ENCODE measurements at places on chromosomes 16 and 17.

DNA sequence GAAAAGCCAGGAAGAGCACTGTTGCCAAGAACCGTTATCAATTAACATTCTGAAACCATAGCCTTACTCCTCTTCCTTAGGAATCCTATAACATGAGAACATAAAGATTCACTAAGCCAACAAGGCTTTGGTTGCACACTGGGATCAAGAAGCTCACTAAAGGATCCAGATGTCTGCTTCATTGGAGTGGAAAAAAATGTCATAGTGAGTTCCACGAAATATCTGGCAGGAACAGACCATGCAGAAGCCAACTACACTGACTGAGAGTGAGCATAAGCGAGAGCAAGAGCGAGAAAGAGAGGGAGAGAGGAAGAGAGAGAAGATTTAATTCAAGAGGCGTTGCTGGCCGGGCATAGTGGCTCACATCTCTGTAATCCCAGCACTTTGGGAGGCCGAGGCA is 13.4 kb upstream of the MEIOC start:
- no peak for DNase-seq

- no peak for DNase-seq
Observed at GRCh38 chr16:50534091-50534490, 14.1 kb upstream of the NKD1 start.

DNA sequence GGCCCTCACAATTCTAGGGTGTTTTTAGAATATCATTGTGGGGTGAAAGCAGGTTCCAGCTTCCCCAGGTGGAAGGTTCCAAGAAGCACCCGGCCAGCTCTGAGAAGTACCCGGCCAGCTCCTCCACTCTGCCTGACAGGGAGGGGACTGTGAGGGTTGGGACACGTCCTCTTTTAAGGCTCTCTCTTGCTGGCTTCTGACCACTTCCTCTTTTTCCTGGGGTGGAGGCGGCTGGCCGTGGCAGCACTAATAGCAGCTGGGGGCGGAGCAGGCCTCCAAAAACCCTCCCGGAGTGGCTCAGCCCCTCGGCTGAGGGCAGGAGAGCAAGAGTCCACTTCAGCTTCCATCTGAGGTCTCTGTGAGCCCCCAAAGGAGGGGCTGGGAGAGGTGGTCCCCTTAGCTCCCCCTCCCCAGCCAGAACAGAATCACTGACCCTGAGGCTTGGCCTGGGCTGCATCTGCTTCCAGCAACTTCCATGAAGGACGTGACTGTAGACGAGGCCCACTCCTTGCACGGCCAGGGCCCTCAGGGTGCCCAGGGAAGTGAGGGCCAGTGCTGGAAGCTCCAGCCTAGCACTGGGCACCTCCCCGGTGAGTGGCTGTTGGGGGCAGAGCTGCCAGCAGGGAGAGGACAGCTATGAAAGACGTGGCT is 26.7 kb upstream of the PLCG2 start:
- DNase-seq: no peak

DNA sequence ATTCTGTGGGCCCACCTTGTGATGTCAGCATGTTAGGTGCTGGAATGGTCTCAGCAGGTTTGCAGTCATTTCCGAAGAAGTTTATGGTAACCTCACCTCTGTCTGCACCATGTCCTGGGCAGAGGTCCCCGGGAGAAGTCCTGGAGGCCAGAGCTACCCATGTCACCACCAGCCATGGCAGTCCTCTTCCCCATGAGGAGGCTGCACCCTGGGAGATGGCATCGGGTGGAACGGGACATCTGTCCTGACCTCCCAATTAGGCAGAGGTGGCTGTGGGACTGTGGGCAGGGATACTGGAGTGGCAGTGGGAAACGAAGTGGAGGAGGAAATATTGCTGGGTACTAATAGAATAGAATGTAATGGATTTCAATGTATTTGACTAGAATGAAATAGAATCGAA is 511.8 kb upstream of the WSB1 start:
- no peak for DNase-seq

- no peak for DNase-seq
Observed at GRCh38 chr16:28092721-28093384, 29.3 kb upstream of the GSG1L start.

GRCh38 chr17:80706463-80706867 is 161.8 kb downstream of the RPTOR start:
- DNase-seq: no peak

- no peak for DNase-seq
Observed at GRCh38 chr17:55264278-55264644, 499 bp upstream of the HLF start.

- DNase-seq: no peak
Observed at GRCh38 chr17:8122924-8123694, 797 bp downstream of the HES7 start.

DNA sequence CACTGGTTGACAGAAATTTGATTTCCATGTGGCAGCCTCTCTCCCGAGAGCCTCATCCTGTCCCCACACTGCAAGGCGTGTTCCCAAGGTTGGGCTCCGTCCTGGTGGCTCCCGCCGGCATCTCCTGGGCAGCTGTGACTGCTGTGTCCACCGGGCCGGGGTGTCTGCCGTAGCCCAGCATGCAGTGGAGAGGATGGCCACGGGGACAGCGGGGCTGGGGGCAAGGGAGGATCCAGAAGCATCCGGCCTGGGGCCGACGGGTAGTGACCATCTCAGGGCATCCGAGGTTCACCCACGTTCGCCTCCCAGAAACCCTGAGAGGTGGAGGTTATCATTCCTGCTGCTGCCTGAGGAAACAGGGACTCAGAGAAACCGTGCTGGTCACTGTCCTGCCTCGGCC is 7.3 kb upstream of the RAB40B start:
- DNase-seq: no peak

GRCh38 chr17:81011951-81012350 is 20.3 kb downstream of the CHMP6 start:
- no peak for DNase-seq

- no peak for DNase-seq
Observed at GRCh38 chr17:7885367-7886226, 3.0 kb upstream of the CHD3 start.
